ENCODE measurements at places on chromosomes 6 and 20. TPM values are rescaled to one million over a fixed set of nuclear protein-coding genes. Genes with fewer than 3 reads are reported as not detected.

DNA sequence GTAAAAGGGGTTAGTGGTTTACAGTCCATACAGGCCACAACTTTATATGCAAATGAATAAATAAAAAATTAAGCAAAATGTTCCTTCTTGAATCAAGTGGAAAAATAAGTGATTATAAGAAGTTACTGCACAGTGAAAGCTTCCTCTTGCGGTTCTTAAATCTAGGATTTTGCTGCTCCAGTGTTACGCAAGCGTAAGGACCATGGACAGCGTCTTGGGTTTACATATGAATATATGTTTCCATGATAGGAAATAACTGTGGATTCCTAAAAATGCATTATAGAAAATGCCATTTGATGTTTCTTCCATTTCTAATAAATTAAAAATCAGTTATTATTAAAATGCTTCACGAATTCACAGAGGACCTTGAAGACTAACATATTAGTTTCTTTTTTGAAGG is 176.6 kb upstream of the POU3F2 start:
- no peak overlapping the region for H3K27ac ChIP-seq
- no peaks in the 10 kb centered on the region for H3K4me1 ChIP-seq
- H3K27me3 ChIP-seq: no peaks in the 10 kb centered on the region
- H3K4me3 ChIP-seq: no peak overlapping the region
- H3K36me3 ChIP-seq: no peaks in the 10 kb centered on the region
- peak; percentile 29 for DNase-seq

DNA sequence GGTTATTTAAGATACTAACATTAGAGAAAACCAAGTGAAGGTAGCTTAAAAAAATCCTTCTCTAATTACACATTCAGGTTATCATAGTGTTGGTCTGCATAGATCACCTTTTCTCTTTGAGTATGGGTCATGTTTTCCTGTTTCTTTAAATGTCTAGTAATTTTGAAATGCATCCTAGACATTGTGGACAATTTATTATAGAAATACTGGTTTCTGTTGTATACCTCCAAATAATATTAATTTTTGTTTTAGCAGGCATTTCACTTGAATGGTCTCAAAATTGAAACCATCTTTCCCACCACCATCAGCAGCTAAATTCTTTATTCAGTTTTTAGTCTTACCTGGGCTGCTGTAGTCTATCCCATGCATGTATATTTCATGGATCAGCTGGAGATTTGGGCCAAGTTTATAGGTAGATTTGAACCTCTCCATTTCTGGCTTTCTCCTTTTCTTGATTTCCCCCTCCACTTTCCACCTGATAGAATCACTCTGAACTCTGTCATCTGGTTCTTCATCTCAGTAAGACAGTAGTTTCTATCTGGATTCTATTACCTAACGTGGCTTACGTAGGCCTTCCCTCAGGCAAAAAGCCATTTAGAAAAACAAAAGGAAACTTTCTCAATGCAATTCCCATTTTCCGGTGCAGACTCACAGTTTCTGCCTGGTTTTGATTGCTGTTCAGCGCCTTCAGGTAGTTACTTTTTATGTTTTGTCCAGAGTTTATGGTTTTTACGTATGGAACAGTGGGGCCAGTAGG is 52.3 kb downstream of the ZFAND3 start:
- no peaks in the 10 kb centered on the region for H3K27me3 ChIP-seq
- peaks cover 16% of the 10 kb centered on the region for H3K4me1 ChIP-seq
- H3K4me3 ChIP-seq: no peak overlapping the region

DNA sequence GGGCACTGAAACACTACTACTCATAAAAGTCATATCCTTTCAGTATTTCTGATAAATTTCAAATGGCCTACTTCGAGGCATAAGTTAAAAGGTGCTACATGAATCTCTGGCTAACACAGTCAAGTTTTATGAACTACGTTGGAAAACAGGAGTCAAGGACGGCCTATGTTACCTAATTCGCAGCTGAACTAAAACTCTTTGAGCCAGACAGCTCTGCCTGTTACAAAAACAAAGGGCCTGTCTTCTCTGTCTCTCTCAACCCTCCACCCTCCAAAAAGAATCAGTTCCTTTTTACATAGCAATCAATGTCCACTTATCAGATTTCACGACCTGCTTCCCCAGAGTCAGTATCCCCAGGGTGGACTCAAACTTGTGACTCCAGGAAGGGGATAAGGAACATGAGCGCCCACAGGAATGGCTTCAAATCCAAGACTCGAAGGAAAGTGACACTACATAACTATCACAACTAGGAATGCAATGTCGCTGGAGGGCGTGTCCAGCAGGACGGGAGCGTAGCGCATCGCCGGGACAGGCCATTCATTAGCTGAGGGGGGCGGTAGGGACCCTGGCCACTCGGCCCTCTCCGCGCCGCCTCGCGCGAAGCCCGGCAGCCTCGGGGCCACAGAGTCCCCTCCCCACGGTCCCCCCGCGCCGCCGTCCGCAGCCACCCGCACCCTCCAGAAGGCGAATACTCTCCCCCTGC is 591 bp downstream of the IBTK start:
- peak overlapping the region; percentile 95 for H3K4me3 ChIP-seq
- peaks cover 4% of the 10 kb centered on the region for H3K27me3 ChIP-seq
- H3K36me3 ChIP-seq: peaks cover 23% of the 10 kb centered on the region
- peak overlapping the region; percentile 91 for H3K27ac ChIP-seq
- H3K4me1 ChIP-seq: peaks cover 27% of the 10 kb centered on the region

GGTLC1 gene
- total RNA-seq: not detected

- no peak overlapping the region for H3K4me3 ChIP-seq
- peaks cover 43% of the 10 kb centered on the region for H3K27me3 ChIP-seq
Observed at GRCh38 chr20:2364044-2364443, 16.7 kb upstream of the TGM6 start.

NKAPL gene
- not detected for total RNA-seq

DNA sequence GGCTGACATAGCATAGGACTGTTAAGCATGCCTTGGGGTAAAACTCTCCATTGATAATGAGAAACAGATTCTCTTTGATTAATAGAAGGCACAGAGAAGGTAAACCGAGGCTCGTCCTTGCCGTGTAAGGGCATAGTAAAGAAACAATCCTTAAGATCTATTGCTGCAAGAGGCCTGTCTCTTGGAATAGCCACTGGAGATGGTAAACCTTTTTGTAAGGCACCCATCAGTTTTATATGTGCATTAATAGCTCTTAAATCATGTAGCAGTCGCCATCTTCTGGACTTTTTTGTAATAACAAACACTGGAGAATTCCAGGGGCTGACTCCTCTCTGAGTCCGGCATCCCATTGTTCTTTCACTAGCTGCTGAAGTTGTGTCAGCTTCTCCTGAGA is 8.4 kb upstream of the ABHD12 start:
- H3K4me1 ChIP-seq: no peaks in the 10 kb centered on the region
- no peak for DNase-seq
- peaks cover 12% of the 10 kb centered on the region for H3K27me3 ChIP-seq
- H3K4me3 ChIP-seq: no peak overlapping the region
- H3K36me3 ChIP-seq: peaks cover 8% of the 10 kb centered on the region
- no peak overlapping the region for H3K27ac ChIP-seq

NHSL1 gene
- total RNA-seq: 0.44 TPM

DNA sequence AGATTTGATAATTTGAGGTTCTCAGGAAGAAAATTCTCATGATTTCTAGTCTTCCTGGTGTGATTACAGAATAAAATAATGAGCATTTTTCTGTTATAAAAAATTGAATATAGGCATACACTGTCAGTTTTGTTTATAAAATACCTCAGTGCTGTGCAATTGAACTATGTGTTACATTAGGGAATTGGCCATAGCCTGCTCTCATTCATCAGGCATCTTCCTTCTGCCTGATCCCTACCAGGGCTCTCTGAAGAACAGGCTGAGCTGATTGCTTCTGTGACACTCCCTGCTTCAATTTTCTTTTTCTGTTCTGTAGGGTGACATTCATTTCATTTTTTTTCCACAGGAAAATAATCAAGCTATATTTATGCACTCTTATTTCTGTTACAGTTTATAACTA is 162.8 kb downstream of the PHF3 start:
- no peak for DNase-seq
- no peak overlapping the region for H3K27ac ChIP-seq
- no peaks in the 10 kb centered on the region for H3K4me1 ChIP-seq
- H3K36me3 ChIP-seq: no peaks in the 10 kb centered on the region
- H3K27me3 ChIP-seq: peaks cover 7% of the 10 kb centered on the region

DNA sequence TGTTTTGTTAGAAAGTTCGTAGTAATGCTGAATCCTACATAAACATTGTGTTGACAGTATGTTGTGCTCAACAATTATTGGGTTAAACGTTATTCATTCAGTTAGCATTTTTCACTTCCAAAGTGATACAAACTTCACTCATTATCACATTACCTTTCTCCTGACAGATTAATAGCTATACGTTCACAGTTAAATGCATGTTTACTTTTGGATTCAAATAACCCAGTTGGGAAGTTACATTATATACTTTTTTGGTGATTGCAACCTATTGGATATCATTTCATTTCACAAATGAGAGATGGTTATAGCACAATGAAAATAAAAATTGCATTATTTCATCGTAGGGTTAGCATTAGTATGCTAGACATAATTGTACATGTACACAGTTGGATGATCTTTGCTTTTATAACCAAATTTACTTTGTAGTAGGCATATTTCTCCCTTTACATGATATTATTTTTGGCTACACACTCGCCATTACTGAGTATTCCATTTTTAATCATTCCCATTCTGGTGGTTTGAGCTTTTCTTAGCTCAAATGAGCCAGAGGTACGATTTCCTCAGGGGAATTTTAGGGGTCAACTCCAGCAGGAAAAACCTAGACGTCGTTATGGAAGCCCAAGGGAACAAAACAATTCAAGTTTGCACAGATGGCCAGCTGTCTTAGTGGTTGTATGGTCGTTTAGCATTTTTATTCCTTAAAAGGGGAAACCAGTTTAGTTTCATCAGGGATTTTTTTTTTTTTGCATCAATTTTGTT is 2.1 kb upstream of the HIVEP1 start:
- peak overlapping the region; percentile 96 for H3K4me3 ChIP-seq
- peak overlapping the region; percentile 100 for H3K27ac ChIP-seq
- H3K36me3 ChIP-seq: peaks cover 9% of the 10 kb centered on the region
- H3K27me3 ChIP-seq: no peaks in the 10 kb centered on the region
- DNase-seq: no peak
- H3K4me1 ChIP-seq: peaks cover 21% of the 10 kb centered on the region

GRCh38 chr20:2385026-2385425 is 4.3 kb downstream of the TGM6 start:
- H3K4me3 ChIP-seq: no peak overlapping the region
- peaks cover 13% of the 10 kb centered on the region for H3K4me1 ChIP-seq
- H3K36me3 ChIP-seq: no peaks in the 10 kb centered on the region
- no peak for DNase-seq
- peaks cover 9% of the 10 kb centered on the region for H3K27me3 ChIP-seq

DNA sequence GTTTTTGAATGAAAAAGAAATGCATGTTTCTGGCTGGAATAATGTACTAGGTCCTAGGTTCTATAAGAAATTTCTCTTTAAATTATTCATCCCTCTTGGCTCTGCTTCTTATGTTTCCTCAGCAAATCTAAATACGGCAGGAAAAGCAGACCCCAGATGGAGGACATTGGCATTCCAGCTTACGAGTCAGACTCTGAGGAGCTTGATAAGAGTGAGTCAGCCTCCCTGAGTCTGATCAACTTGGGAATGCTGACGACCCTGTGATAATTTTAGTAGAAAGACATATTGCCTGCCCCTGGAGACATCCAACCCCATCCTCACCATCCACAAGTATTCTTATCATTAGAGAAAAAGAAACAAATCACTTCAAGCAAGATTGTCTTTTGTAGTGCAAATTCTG is 509.7 kb upstream of the MARCKS start:
- no peak for DNase-seq
- H3K36me3 ChIP-seq: no peaks in the 10 kb centered on the region
- no peaks in the 10 kb centered on the region for H3K4me1 ChIP-seq
- no peak overlapping the region for H3K4me3 ChIP-seq
- no peaks in the 10 kb centered on the region for H3K27me3 ChIP-seq
- no peak overlapping the region for H3K27ac ChIP-seq

- H3K36me3 ChIP-seq: peaks cover 1% of the 10 kb centered on the region
- peaks cover 5% of the 10 kb centered on the region for H3K4me1 ChIP-seq
- H3K27ac ChIP-seq: no peak overlapping the region
- no peak overlapping the region for H3K4me3 ChIP-seq
- no peak for DNase-seq
Observed at GRCh38 chr6:32885698-32886286, 31.8 kb downstream of the PSMB9 start.

POPDC3 gene
- total RNA-seq: not detected

DNA sequence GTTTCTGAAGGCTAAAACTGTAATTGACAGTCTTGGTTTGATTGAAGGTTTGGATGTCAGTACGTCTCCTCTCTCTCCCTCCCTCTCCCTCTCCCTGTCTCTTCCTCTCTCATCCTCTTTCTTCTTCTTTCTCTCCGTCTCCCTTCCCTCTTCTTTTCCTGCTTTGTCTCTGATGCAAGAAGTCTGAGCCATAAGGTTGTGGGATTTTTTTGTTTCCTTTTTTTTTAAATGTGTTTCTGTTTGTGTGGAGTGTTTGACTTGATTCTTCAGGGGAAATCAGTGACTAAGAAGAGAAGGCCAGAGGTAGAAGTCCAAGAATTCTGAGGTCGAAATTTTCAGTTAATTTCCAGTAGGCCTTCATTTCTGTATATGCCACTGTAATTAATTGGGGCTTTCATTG is 111.9 kb downstream of the FOXO3 start:
- H3K4me3 ChIP-seq: no peak overlapping the region
- H3K27me3 ChIP-seq: no peaks in the 10 kb centered on the region
- peaks cover 9% of the 10 kb centered on the region for H3K4me1 ChIP-seq

- H3K27ac ChIP-seq: no peak overlapping the region
- no peaks in the 10 kb centered on the region for H3K27me3 ChIP-seq
- H3K4me3 ChIP-seq: no peak overlapping the region
- no peaks in the 10 kb centered on the region for H3K4me1 ChIP-seq
- no peak for DNase-seq
- no peaks in the 10 kb centered on the region for H3K36me3 ChIP-seq
Observed at GRCh38 chr20:63371291-63371865, 10.2 kb upstream of the CHRNA4 start.

- no peaks in the 10 kb centered on the region for H3K36me3 ChIP-seq
- H3K27ac ChIP-seq: no peak overlapping the region
- DNase-seq: no peak
- peaks cover 16% of the 10 kb centered on the region for H3K4me1 ChIP-seq
- peaks cover 8% of the 10 kb centered on the region for H3K27me3 ChIP-seq
Observed at GRCh38 chr6:163402616-163403015, 11.9 kb upstream of the QKI start.
